NCI-H1694 (cell line): ENCODE measurements at places on chromosomes 11 and 22.

DNA sequence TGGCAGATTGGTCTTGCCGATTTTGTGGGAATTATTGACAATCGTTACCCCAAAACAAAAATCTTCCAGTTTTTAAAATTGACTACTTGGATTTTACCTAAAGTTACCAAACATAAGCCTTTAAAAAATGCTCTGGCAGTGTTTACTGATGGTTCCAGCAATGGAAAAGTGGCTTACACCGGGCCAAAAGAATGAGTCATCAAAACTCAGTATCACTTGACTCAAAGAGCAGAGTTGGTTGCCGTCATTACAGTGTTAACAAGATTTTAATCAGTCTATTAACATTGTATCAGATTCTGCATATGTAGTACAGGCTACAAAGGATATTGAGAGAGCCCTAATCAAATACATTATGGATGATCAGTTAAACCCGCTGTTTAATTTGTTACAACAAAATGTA, 37.2 kb downstream of the IGLL1 start:
- DNase-seq, result no peak

GRCh38 chr11:25625094-25625493, 706.8 kb upstream of the ANO3 start:
- DNase-seq, result no peak

DNA sequence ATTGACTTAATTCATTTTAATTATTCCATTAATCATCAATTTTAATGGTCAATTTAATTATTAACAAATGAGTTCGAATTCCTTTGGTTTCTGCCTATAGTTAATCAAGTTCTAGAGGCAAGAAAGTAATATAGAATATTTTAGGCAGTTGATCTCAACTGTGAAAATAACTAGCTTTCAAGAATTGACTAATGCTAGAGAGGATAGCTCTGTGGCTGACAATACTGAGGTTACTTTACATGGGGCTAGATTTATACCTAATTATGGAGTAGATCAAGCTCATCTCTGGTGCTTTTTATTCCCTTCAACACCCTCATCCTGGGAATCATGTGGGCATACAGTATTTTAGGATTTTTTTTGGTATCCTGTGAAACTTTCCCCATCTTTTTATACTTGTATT, 259.4 kb downstream of the GRM5 start:
- DNase-seq, result no peak

- DNase-seq, result no peak
Observed at GRCh38 chr11:1807264-1807995, 27.4 kb upstream of the SYT8 start.

DNA sequence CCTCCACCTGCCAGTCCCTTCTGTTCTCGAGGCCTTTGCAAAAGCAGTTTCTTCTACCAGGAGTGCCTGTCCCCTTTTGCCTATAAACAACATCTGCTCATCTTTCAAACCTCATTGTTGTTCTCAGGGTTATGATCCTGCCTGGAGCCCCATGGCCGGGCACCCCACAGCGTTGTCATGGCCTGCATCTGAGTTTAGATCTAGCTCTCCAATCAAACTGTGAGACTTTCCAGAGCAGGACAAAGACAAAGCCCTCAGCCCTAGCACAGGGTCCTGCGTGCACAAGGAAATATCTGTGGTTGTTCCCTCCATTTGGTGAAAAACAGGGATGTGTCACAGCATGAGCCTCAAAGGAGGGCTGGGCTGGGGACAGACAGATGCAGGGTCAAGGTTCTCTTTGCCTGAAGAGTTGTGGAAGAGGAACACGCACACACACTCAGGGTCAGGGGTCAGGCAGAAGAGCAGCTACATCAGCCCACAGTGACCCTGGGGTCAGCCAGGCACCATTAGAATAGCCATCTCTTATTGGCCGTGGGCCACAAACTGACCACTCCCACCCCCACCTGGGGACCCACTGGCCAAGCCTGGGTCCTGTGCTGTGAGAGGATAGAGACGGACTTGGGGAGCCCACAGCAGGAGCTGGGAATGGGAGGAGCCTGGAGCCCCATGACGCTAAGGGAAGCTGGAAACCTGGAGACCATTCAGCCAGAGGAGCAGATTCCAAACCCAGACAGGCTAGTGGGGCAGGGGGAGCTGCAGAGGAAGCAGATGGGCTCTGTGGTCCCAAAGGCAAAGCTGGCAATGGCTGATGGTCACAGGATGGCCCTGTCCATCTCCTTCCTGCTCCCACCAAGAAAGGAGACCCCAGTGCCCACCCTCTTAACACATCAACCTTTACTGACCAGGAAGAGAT, 99.4 kb downstream of the PDE2A start:
- DNase-seq, result no peak

DNA sequence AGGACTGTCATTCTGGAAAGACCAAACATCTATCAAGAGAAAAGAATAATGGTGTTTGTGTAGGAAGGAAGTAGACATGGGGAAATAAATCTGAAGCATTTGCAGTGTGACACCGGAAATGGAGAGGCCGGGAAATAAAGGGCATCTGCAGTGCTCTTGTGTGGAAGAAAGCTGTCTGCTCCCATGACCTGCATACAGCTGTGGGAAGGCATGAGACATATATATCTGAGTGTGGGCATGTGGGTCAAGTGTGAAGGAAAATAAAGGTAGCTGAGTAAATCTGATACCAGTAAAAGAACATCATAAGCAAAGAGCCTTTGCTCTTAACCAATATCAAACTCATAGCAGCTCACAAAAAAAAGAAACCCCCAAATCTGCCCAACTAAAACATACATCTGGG, 72.1 kb upstream of the OR5AK2 start:
- no peak for DNase-seq

DNA sequence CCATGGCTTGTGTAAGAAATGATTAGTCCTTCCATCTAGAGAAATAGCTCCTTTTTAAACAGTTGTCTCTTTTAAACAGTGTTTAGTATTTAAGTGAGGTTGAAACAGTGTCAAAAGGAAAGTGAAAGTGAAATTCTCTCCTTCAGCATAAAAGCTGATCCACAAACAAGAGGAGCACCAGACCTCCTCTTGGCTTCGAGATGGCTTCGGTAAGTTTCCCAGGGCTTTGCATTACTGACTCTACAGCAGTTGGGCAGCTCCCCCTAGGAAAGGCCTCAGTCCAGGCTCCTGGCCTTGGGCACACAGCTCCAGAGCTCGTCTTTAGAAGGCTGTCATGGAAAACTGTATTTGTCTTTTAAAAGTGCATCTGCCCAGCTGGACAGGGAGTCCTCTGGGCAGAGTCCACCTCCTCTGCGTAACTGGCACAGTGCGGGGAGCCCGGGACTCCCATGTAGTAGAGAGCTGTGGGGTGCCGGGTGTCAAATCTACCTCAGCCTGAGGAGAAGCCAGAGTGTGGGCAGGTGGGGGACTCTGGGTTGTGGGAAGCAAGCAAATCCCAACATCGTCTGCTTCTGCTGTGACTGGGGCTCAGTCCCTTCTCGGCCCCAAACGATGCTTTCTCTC, at the start of gene PLAAT4:
Gene PLAAT4, plus strand, starts transcription at position 140 of the 624 bp plus-strand sequence. Its CDS starts 61 bp downstream, at position 201.
- peak; percentile 47 for DNase-seq

GRCh38 chr11:8532475-8532874, 61.6 kb downstream of the STK33 start:
- DNase-seq, result no peak

DNA sequence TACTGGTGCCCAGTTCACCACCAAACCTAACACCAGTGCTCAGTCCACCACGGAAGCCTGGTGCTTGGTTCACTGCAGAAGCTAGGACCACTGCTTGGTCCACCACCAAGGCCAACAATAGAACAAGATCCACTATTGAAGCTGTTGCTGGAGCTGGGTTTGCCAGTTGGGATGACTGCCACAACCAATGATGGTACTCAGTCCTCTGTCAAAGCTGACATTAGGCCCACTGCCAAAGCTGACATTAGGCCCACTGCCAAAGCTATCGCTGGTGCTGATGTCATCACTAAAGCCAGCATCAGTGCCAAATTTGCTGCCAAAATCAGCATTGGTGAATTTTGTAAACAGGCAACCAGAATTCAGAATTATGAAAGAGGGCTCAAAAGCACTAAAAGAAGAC, 1850.2 kb upstream of the RAG2 start:
- no peak for DNase-seq

DNA sequence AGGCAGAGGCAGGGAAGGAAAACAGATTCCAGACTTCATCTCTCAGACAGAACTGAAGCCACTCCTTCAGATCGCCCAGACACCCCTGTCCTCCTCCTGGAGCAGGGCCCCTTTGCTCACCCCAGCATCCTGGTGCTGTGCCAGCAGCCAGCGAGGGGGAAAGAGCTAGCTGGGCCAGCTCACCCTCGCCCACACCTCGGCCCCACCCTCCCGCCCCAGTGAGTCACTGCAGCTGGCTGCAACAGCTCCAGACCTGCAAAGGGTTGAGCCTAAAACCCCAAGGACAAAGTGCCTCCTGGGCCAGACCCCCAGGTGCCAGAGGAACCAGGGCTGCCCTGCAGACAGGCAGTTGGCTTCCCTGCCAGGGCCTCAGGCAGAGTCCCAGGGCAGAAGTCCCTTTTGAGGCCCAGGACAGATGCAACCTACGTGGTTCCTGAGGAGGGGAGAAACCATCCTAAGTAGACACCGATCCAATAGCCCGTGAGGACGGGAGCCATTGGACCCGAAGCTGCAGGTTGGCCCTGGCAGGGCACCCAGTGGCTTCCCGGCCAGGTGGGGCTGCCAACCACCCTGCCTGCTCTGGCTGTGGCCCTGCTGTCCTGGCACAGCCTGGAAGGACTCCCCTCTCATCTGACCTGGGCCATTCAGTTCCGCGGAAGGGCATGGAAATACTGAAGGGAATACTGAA, 7.2 kb downstream of the AHNAK start:
- DNase-seq, result no peak

DNA sequence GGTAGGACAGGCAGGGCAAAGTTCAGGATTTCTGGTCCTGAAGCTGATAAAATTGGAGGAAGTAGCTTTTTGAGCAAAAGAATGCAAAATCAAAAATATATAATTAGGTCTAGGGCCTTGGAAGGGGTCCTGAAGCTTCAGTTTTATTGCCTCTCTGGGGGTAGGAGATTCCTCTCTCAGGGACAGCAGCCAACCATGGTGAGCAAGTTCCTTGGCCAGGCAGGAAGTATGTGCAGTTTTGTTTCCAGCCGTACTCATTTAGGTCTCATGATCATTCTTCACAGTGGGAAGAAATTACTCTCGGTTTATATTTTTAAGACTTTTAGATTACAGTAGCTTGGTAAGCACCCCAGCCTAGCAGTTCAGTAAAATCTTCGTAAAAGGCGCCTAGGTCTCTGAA, 2.9 kb upstream of the RAB38 start:
- DNase-seq, result no peak

DNA sequence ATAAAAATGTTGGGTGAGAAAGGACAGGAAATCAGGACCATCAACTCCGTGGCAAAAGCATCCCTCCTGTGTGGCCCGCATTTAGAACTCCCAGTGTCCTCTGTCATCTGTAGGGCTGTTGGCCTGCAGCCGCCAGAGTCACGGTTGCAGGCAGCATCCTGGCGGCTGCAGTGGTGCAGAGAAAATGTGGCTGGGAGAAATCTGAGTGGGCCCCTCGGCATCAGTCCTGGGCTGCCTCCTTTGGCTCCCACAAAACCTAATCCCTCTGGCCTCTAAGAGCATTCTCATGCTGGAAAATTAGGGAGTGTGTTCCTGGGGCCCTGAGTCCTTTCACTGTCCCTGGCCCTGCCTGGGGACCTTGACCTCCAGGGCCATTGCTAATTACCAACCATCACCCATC, 121.9 kb downstream of the WT1 start:
- DNase-seq, result no peak

- DNase-seq, result peak; percentile 51
Observed at GRCh38 chr11:76172583-76172982, 33.7 kb downstream of the WNT11 start.

DNA sequence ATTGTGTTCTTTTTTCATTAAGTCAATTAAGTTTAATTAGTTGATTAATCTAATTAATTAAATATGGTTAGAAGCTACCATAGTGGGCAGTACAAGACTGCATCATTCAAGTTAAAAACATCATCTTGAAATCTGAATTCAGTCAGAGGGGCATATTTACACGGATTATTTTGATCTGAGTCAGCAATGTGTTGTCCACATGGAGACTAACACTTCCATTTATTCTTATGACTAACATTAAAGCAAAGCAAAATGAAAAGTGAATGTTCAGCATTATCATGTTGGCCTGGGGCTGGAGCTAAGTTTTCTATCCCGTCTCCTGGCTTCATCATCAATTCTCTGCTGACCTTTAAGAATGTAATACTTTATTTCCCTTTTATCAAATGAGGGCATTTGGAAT, 17.3 kb downstream of the FLI1 start:
- no peak for DNase-seq

DNA sequence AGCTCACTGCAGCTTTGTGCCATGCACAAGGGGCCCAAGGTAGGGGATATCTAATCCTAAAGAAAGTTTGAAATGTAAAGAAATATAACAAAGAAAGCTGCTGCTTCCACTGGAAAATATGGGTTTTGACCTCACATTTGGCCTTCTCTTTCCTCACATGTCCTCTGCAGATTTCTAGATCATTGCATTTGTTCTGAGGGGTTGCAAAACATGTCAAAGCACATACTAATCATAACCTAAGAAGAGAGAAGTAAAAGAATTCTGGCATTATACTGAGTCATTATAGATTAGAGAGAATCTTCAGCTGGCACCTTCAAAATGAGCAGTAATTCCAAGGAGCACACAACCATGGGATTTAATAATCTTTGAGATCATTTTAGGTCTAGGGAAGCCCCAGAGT, 92.5 kb upstream of the CHRM4 start:
- DNase-seq, result no peak

- no peak for DNase-seq
Observed at GRCh38 chr11:96151501-96151900, 191.5 kb downstream of the MAML2 start.

GRCh38 chr11:3644817-3645235, at the start of gene ART1:
ART1 (plus strand) TSS chr11:3645128; CDS start chr11:3659214, 14,086 bp downstream.
- no peak for DNase-seq

GRCh38 chr11:74494916-74495315, 1.4 kb upstream of the LIPT2 start:
- DNase-seq, result no peak

GRCh38 chr22:46969491-46969890, 207.0 kb downstream of the TBC1D22A start:
- DNase-seq, result no peak

- DNase-seq, result no peak
Observed at GRCh38 chr11:20027556-20028013, 132.7 kb downstream of the DBX1 start.

DNA sequence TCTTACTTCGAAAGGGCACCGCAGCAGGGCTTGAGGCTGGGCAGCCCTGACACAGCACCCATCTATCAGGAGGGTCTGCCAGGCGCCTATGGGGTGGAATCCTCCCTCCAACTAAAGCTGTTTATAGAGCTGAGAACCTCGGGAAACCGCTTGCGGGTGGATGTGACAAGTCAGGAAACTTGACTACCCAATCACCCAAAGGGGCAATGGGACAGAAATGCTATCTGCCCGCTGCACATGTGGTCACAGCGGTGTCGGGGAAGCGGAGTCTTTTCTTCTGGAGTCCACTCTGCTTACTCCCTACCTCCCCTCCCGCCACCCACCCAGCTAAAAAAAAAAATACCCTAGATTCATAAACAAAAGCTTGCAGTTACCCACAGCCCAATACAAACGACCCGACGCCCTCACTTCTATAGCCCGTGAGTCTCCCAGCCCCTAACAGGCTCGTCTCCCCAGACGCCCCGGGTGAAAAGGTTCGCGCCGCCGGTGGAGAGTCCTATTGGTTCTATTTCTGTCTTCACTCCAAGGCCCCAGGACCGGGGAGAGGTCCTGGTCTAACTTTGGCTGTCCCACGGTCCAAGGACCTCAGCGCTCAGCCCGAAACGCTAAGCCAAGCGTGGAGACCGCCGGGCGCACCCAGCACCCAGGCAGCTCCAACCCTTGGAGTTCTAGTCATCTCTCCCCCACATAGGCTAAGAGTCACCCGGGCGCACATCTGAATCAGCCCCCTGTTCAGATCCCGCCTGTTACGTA, 1.4 kb downstream of the TRPC6 start:
- no peak for DNase-seq

- no peak for DNase-seq
Observed at GRCh38 chr11:45217991-45218390, 68.2 kb downstream of the SYT13 start.
